Right ventricle myocardium superior (tissue), 1 donor: ENCODE measurements at places on chromosomes 2 and 18.
A peak's percentile ranks its signal among the peaks of the same experiment; 100 is the strongest.

GRCh38 chr2:206970589-206971360 is 31.5 kb downstream of the CPO start:
- no peak for DNase-seq

DNA sequence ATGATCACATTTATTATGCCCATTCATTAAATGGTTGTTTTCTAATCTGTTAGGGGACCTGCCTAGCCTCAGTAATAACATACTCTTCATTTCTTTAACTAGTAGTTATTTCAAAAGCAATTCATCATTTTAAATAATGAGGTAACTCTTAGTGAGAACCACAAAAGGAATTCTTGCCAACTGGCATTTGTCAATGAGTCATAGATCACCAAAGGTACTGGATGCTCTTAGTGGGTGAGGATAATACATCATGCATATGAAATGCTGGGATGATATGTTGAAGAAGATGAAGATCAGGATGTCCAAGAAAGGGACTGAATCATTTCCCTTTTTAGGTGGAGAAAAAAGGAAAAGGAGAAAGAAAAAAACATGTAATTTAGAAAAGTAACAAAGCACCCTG is 826.2 kb upstream of the DDX18 start:
- DNase-seq = no peak

DNA sequence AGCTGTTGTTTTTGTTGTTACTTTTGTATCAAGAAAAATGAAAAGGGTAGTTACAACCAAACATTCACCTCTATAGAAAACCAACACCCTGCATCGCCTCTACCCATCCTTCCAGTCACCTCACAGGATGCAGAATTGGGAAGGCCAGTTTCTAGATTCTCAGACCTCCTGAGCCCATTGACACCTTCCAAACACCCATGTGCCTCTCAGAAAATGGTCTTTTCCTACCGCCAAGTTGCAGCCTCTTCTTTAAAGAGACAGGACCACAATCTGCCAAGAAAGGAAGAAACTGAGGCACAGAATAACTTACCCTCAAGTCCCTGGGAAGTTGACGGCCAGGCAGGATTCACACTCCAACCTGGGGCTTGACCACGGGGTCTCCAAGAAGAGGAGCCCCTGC is 101.4 kb downstream of the TNS1 start:
- no peak for DNase-seq

- no peak for DNase-seq
Observed at GRCh38 chr18:41484069-41484468, 471.0 kb upstream of the PIK3C3 start.

DNA sequence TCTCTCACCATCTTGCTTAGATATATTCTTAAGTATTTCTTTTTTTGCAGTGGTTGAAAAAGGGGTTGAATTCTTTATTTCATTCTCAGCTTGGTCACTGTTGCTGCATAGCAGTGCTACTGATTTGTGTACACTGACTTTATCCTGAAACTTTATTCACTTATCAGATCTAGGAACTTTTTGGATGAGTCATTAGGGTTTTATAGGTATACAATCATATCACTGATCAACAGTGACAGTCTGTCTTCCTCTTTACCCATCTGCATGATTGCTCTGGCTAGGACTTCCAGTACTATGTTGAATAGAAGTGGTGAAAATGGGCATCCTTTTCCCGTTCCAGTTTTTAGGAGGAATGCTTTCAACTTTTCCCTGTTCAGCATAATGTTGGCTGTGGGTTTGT is 6.5 kb downstream of the STARD6 start:
- DNase-seq = no peak

DNA sequence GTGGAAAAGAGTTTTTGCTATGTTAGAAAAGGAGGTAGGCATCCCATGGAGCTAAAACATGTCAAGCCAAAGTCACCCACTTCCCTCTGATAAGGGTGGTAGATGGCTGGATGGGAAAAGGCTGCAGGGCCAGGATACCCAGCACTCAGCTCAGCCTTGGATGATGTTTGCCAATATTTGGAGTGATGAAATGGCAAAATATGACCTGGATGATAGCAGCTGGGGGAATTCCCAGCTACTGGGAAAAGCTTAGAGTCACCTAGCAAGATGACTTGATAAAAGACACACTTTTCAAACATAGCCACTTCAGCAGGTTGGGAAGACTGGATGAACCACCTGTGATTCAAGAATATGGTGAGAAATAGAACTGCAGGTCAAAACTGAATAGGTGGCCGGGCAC is 10.1 kb downstream of the RFX8 start:
- no peak for DNase-seq

DNA sequence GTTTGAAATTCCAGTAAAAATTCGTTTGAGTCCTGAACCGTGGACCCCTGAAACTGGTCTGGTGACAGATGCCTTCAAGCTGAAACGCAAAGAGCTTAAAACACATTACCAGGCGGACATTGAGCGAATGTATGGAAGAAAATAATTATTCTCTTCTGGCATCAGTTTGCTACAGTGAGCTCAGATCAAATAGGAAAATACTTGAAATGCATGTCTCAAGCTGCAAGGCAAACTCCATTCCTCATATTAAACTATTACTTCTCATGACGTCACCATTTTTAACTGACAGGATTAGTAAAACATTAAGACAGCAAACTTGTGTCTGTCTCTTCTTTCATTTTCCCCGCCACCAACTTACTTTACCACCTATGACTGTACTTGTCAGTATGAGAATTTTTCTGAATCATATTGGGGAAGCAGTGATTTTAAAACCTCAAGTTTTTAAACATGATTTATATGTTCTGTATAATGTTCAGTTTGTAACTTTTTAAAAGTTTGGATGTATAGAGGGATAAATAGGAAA is 80.7 kb downstream of the ACSL3 start:
- no peak for DNase-seq

- no peak for DNase-seq
Observed at GRCh38 chr2:127515383-127515915, 10.8 kb downstream of the IWS1 start.

GRCh38 chr2:125330133-125330532 is 1305.0 kb downstream of the CNTNAP5 start:
- no peak for DNase-seq

GRCh38 chr2:133952896-133953295 is 301.0 kb upstream of the MGAT5 start:
- DNase-seq = no peak

GRCh38 chr2:208350610-208351009 is 56.0 kb upstream of the PTH2R start:
- DNase-seq = no peak

GRCh38 chr2:109526442-109526970 is 87.3 kb downstream of the SEPTIN10 start:
- DNase-seq = peak; percentile 17

DNA sequence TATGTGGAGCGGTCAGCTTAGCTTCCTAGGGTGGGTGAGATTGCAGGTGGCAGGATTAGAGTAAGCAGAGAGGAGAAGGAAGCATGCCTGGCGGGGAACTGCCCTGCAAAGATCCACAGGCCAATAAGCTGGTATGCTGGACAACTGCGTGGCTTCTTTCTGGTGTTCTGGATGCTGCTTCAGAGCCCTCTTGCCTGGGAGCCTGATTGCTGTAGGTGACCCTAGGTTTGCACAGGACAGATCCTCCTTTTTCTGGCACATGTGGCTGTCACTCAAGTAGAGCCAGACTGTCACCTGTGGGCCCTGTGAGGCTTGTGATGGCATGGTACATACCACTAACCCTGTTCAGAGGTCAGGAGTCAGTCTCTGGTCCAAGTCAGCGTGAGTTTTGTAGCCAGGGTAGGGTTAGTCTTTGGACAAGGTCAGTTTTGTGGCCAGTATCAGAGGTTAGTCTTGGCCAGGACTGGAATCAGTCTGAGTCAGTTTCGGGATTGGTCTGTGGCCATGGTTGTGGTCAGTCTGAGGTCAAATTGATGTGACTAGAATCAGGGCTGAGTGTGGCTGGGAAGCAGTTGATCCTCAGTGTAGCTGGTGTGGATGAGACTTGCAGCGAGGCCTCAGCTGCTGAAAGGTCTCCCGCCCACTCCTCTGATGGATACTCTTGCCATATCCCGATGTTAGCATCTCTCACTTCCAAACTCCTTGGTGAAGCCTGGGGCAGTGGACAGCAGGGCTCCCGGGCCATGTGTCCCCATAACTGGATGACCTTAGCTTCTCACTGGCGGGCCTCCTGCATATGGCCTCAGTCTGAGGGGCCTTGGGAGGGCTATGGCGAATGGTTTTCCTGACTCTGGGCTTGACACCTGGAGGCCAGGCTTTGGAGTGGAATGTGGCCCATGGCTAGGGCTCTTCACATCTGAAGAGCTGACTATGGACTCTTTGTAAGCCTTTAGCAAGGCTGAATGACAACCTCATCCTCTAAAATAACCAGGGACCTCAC is 260.5 kb downstream of the DYSF start:
- DNase-seq = no peak
